ENCODE measurements at places on chromosomes 2 and 18.

GRCh38 chr2:216732334-216732733, 37.0 kb upstream of the IGFBP5 start:
- DNase-seq = no peak

- no peak for DNase-seq
Observed at GRCh38 chr2:110677080-110677479, 783 bp downstream of the BUB1 start.

DNA sequence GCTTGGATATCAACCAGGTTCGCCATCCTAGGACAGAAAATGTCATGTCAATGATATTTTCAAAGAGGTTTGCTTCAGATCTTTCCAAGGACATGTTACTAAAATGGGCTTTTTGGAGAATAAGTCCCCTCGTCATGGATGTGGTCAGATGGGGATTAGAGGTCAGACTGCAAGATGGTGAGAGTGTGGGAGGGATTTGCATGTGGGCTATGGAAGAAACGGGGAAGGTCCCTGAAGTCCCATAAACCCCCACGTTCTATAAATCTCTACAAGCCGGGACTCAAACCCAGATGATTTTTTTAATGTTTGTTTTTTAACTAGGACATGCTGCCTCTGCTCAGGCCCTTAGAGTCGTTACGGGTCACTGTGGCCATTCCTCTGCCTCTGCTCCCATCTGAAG, 37.7 kb upstream of the IGFBP5 start:
- DNase-seq = no peak

DNA sequence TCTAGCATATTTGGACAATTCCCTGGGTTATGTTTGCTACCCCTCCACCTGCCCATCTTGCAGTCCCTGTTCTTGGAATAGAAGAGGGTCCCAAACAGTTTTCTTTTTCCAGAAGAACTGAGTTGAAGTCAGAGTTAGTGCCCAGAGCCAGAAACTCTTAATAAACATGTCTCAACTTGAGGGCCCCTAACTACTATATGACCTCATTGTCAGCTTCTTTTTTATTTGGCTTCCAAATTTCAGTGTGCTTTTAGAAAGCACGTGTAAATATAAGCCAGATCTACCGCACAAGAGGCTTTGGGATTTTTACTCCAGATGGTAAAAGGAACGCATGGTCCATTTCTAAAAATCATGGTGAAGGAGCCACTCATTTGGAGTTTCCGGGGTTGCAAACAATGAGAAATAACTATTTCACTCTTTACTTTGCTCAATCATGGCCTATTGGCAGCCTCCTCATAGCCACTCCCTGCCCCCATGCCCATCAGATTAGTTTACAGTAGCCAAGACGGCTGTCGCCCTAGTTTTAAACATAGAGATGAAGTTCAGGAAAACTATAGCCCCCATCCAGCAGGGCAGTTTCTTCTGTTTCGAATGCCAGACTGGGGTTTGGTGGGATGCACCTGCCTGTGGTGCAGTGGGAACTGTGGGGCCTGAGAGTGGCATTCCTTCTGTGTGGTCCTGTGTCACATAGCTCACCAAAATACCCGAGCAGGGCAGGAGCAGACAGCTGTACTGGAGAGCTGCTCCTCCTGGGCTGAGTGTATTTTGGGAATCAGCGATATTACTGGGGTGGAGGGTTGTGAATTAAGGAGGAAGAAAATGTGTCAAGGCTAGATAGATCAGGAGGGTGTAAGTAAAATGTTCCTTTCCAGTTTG, 1.7 kb downstream of the MAPRE3 start:
- DNase-seq = no peak

DNA sequence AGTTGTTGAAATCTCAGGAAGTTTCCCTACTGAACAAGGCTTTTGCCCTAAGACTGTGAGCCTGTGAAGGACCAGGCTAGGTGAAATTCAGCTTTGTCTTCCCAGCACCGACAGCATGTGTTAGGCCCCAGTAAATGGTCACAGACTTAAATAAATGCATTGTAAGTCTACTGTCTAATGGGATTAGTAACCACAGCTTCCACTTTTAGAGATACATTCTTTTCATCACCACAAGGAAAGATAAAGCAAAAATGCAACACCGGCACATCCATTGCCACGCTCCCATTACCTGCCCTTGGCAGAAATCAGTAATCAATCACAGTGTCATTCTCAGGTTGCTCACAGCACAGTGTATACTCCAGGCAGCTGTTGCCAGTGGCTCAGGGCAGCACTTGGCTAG, 59.3 kb downstream of the CRACDL start:
- DNase-seq = no peak

- DNase-seq = no peak
Observed at GRCh38 chr2:73176881-73177644, 25.3 kb upstream of the NOTO start.

DNA sequence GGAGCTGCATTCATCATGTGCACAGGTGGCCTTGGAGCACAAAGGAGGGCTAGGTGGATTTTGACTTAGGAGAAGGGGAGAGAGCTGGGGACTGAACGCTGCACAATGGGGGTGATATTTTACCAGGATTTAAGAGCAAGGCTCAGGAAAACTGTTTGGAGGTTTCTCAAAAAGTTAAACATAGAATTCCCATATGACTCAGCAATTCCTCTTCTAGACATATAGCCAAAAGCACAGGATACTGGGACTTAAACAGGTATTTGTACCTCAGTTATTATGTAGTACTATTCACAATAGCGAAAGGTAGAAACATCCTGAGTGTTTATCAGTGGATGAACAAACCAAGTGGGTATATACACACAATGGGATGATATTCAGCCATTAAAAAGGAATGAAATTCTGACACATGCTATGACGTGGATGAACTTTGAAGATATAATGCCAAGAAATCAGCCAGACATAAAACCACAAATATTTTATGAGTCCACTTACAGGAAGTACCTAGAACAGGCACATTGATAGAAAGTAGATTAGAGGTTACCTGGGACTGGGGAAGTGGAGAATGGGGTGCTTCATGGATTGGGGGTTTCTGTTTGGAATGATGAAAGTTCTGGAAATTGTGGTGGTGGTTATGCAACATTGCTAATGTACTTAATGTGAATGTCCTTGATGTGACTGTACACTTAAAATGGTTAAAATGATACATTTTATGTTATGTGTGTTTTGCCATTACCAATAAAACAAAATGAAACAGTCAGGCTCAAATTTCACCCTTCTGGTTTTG, 216.9 kb downstream of the HAUS1 start:
- no peak for DNase-seq

GRCh38 chr2:179741317-179741716, 120.1 kb downstream of the ZNF385B start:
- no peak for DNase-seq

DNA sequence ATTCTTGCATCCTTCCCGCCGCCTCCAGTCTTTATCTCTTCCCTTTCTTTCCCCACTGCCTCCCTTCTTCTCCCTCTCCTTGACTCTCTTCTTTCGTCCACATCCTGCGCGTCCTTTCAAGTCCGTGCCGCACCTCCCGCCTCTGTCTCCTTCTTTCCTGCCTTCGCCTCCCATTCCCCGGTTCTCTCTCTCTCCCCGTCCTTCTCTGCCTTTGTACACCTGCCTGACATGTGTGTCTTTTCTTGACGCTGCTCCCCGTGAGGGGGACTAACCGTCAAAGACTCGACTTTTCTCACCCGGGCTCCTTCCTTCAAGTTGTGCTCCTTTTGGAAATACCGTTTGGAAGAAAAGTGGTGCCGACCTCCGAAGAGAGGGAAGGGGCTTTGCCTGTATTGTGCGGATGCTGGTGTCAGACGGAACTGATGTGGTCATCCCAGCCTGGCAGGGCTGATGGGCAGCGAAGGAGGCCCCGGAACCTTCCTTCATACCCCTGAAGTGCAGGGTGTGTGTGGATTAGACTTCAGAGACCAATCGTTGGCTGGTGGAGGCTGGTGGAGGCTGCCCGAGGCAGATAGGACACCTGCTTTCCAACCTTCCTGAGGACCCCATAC, 879 bp downstream of the TMEM178A start:
- no peak for DNase-seq

GRCh38 chr2:193679847-193680246, 1485.1 kb upstream of the TMEFF2 start:
- no peak for DNase-seq

GRCh38 chr2:15931319-15931890, 8.9 kb upstream of the MYCN start:
- no peak for DNase-seq

DNA sequence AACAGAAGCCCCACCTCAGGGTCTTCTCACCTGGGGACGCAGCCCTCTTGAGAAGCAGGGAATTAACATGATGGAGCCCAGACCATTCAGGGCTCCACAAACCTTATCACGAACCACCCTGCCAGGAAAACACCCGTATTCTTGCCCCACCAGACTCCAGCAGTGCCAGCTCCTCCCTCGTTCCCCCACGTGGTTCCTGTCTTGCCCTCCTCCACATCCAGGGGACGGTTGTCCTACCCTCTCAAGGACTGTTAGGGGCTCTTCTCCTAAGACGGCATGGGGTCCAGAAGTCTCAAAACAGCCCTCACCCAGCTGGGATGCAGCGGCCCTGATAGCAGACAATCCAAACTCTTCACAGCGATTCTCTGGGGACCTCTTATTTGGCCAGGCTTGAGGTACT, 372.2 kb upstream of the HS6ST1 start:
- no peak for DNase-seq

DNA sequence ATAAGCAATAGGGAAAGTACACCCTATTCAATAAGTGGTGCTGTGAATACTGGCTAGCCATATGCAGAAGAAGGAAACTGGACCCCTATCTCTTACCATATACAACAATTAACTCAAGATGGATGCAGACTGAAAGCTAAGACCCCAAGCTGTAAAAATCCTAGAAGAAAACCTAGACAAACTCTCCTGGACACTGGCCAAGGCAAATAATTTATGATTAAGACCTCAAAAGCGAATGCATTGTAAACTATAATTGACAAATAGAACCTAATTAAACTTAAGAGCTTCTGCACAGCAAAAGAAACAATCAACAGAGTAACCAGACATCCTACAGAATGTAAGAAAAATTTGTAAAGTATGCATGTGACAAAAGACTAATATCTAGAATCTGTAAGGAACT, 41.1 kb upstream of the ASXL3 start:
- no peak for DNase-seq

GRCh38 chr2:177281400-177282180, 17.1 kb upstream of the NFE2L2 start:
- DNase-seq = no peak

DNA sequence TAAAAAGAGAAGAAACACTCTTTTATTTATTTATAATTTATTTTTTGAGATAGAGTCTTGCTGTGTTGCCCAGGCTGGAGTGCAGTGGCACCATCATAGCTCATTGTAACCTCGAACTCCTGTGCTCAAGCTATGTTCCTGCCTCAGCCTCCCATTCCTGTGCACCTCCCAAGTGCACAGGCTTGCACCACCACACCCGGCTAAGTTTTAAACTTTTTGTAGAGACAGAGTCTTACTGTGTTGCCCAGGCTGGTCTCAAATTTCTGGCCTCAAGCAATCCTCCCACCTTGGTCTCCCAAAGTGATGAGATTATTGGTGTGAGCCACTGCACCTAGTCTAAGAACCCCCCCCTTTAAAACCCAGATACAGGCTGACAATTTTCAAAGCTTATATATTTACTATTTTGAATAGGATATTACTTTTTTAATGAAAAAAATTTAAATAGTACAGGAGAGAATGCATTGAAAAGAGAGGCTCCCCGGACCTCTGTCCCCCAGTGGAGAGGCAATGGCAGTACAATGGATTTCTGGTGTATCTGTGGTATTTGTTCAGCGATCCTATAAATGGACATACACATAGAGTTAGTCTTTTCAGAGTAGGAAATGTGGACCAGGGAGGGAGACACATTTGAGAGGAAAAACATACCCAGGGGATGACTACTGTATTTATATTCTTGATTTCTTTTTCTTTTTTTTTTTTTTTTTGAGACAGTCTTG, 48.1 kb upstream of the CNOT11 start:
- DNase-seq = no peak

GRCh38 chr2:229162015-229162414, 109.1 kb downstream of the PID1 start:
- no peak for DNase-seq

- DNase-seq = no peak
Observed at GRCh38 chr18:74826572-74826971, 228.9 kb downstream of the ZNF407 start.

DNA sequence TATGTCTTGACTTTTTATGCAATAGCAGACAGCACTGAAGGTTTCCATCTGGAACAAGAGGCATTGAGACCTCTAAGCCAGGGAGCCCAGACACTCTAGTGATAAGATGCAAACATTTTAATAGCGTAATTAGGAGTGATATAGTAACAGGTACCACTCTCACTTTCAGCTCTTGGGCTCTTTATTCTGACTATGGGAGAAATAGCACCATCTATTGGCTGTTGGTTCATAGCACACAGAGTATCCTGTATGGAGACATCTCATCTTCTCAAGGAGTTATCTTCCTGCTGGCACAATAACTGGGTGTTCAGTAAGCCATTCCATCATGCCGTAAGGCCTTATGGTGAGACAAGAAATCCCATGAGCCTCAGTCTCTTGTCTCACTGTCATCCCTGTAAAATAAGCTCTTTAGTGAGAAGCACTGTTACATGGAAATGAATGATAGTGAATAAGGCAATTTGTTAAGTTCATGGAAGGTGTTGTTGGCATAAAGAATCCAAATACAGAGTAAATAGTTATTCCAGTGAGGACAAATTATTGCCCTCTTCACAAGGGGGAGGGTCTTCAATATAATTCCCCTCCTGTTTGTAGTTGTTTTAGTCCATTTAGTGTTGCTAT, 48.3 kb downstream of the THUMPD2 start:
- no peak for DNase-seq

DNA sequence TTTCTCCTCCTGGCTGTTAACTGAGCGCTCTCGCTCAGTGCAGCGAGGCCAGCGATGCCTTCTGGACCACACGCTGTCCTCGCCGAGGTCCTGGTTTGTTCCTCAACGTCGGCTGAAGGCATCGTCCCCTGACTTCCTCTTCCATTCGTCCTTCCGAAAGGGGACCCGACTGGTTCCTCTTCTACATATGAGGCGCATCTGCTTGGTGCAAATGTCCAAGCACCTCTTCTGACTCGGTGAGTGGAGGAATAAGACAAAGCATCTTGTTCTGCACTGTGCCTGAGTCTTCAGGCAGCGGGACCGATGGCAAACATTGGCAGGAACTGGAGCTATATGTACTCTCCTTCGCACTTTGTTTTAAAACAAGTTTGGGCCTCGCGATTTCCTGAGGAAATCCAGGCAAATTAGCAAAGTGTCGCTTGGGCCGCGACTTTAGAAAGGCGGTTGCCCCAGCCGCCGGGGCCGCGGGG, 621 bp upstream of the KCNS3 start:
- no peak for DNase-seq

- DNase-seq = no peak
Observed at GRCh38 chr2:101400048-101400447, 12.7 kb upstream of the CREG2 start.
